ENCODE measurements at places on chromosomes 4 and X.

GRCh38 chrX:136639506-136640176, 8.3 kb upstream of the CD40LG start:
- no peak for DNase-seq

DNA sequence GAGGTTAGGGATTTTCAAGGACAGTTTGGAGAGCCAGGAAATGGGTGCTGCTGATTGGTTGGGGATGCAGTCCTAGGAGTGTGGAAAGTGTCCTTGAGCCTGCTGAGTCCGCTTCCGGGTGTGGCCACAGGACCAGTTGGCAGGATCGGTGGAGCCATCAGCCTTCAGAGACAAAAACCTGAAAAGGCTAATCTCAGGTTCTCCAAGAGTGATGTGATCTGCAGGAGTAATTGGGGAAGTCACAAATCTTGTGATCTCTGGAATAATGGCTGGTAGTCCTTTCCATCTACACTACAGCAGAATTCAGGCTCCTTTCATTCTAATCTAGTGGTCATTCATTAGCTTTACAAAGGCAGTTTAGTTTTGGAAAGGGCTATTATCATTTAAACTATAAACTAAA, 55.9 kb upstream of the BMP2K start:
- no peak for DNase-seq

DNA sequence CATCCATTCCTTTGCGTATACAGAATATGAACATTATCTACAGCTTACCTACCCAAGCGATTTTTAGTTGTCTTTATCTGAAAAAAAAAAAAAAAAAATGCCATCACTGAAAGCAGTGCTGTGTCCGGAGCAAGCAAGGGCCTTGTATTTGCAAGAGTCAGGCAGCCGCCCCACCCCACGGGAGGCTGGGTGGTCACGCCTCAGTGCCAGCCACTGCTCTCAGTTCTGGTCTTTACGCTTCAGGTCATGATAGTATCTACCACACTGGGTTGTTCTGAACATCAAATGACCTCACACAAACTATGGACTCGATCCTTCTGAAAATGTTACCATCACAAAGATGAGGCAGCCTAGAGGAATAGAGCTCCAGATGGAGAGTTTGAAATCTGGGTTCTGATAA, 62.7 kb upstream of the HELT start:
- no peak for DNase-seq

DNA sequence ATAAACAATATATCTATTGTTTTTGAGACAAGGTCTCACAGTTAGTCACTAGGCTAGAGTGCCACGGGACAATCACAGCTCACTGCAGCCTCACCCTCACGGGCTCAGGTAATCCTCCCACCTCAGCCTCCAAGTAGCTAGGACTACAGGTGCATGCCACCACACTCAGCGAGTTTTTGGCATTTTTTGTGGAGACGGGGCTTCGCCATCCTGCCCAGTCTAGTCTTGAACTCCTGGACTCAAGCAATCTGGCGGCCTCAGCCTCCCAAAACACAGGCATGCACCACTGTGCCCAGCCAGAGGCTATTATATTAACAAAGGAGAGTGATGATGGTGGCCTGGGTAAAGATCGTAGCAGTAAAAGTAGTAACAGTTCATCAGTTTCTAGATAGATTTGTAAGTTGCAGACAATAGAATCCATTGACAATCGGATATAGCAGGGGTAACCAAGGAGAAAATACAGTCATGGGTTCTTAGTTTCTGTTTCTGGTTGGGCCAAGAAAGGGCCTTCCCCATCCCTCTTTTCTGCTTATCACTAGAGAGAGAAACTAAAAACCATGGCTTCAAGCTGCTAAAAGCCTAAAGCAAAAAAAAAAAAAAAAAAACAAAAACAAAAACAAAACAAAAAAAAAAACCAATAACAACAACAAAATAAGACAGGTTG, 60.6 kb downstream of the ANXA10 start:
- no peak for DNase-seq
